Cardiac septum (tissue), 1 donor: ENCODE measurements at places on chromosomes 2 and 18. TPM values are rescaled to one million over a fixed set of nuclear protein-coding genes. Genes with fewer than 3 reads are reported as not detected.

Gene GAL3ST2
- not detected for total RNA-seq

Gene IL36B
- not detected for total RNA-seq

Gene CABYR
- total RNA-seq: 0.59 TPM

Gene SCYGR4
- not detected for total RNA-seq

Gene REG1A
- total RNA-seq: not detected

Gene ADGRF3
- 0.51 TPM for total RNA-seq

GRCh38 chr2:67842375-67842959, 220.3 kb downstream of the C1D start:
- DNase-seq: no peak

- peak; percentile 10 for DNase-seq
Observed at GRCh38 chr2:70684846-70685622, 83.0 kb downstream of the ADD2 start.

DNA sequence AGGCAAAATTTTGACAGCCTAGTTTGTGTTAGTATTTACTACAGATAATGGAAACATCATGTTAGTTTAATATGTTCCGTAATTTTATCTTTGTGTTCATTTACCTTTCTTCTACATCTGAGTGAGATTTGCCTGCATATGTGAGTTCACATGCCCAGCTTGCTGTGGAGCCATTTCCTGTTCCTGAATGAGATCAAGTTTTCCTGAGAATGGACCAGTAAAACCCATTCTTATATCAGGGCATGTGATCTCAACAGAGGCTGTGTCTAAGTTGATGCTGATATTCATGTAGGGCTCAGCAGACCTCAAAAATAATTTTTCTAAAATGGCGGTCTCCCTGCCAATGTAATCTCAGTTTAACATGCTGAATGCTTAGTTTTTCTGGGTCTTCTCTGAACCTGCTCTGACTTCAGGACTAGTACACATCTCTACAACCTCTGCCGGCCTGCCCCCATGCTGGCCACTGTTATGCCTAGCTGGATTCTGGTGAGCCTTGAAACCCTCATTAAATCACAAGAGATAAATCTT, 1.0 kb downstream of the IL1A start:
- DNase-seq: no peak

- DNase-seq: no peak
Observed at GRCh38 chr2:113887009-113887792, 2.7 kb upstream of the ACTR3 start.

- no peak for DNase-seq
Observed at GRCh38 chr18:76658627-76659026, 163.6 kb upstream of the ZNF516 start.

- DNase-seq: no peak
Observed at GRCh38 chr18:51541230-51541629, 343.7 kb upstream of the MEX3C start.

DNA sequence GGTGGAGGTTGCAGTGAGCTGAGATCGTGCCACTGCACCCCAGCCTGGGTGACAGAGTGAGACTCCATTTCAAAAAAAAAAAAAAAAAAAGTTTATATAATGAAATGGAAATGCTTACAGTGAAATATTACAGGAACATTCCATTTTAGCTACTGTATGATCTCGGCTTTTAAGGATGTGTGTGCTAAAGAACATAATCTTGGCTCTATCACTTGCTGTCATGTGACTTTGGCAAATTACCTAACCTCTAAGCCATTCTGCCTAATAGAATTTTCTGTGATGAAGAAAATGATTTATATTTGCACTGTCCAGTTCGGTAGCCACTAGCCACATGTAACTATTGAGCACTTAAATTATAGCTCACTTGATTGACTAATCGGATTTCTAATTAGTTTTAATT, 36.3 kb downstream of the SMAD4 start:
- DNase-seq: no peak

GRCh38 chr2:145654156-145654555, 1134.2 kb upstream of the ZEB2 start:
- no peak for DNase-seq

DNA sequence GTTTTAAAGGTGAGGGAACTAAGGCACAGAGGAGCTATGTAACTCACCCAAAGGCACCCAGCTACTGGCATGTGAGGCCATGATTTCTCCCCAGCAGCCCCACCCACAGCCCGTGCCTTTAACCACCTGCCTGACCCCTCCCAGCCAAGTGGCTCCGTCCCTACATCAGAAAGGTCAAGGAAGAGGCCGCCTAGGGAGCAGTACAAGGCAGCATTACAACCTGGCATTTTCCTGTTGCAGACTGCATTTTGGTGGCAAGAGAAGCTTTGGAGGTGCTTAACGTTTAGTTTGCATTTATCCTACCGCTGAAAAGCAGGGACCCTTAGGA, 17.5 kb downstream of the STEAP3 start:
- no peak for DNase-seq

- peak; percentile 56 for DNase-seq
Observed at GRCh38 chr2:240946046-240946445, 39.9 kb downstream of the CROCC2 start.

- no peak for DNase-seq
Observed at GRCh38 chr2:136411946-136412345, 294.0 kb upstream of the CXCR4 start.

- no peak for DNase-seq
Observed at GRCh38 chr2:20452551-20452950, 5.7 kb downstream of the RHOB start.

DNA sequence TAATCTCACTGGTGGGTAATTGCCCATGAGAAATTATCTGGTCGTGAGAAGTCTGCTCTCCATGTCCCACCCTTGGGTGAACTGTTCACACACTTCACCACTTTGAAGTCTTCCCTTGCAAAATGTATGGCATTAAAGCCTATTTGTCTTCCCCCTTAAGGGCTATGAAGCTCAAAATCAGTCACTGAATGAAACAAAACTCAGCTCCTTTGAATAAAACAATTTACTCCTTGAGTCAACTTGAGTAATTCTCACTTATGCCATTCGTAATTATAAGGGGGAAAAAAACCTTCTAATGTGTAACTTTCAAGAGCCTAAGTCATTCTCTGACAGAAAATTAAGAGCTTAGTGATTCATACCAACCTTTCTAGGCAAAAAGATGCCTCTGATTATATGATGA, 48.8 kb upstream of the REL start:
- no peak for DNase-seq

DNA sequence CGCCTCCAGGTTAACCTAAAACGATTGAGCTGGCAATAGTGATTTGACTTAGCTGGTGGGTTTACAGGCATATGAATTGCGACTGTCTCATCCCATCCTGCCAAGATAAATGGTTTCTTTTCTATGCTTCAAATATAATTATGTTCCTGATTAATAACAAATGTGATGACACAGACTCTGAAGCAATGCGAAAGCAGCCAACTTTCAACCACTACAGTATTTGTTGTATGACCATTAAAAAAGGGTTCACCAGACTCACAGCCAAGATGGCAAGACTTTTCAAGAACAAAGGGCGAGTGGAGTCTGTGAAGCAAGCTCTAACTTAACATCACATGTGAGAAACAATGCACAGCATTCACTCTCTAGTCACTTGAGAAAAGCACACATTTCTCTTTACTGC, 186.6 kb downstream of the PID1 start:
- DNase-seq: no peak

DNA sequence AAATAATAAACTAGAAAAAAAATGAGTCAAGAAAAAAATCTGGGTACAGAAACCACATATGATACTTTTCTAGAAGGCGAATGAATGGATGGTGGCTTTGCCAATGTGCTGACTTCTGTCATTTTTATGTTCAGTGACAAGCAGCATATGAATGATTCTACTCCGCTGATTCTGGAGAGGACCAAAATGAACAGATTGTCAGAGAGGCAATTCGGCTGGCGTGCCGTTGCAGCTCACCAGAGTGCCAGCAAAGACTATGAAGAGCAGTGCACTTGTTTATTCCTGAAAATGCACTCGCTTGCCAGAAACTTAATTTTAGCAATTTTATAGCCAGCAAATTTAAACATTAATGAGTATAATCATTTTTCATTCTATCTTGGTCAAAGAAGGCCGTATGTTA, 105.9 kb upstream of the NYAP2 start:
- no peak for DNase-seq
